Renal cortex interstitium (tissue), 15 donors: ENCODE measurements at places on chromosomes 2 and 18. TPM values are rescaled to one million over a fixed set of nuclear protein-coding genes. Genes with fewer than 3 reads are reported as not detected.

- DNase-seq: no peak
Measured at GRCh38 chr2:134670955-134671354, 47.8 kb downstream of the TMEM163 start.

DNA sequence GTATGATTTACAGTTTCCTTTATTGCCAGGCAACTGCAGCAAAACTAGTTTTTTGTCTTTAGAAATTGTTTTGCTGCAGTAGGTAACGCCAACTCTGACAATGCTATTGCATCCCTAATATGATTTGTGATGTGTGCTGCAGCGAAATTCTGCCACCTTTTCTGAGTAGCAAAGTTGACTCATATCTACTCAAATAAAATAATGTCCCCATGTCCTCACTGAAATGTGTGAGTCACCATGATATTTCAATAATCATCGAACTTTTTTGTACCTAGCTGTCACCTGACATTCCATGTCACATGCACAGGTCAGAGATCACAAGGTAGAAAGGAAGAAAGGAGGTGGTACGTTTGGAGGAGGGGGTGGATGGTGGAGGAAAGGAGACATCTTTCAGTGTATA lies 205.0 kb downstream of the RAD51AP2 start:
- no peak for DNase-seq

DNA sequence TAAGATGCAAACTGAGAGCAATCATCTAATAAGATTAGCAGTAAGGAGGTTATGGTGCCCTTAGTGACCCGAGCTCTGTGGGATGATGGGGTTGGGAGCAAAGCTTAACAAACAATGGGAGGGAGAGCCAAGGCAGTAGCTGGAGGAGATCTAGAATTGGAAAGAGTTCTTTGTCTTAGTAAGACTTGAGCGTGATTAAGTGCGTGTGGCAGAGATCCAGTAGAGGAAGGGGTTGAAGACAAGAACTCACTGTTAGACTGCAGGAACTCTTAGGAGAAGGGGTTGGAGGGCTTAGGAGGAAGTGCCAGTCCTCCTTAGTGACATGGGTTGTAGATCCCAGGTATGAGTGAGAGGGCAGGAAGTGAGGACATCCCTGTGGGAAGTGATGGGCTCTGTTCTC lies 184.7 kb downstream of the GFPT1 start:
- no peak for DNase-seq

GRCh38 chr2:157936406-157936805 lies 60.3 kb upstream of the ACVR1 start:
- no peak for DNase-seq

The ACVR1C gene
- 0.23 TPM for polyA plus RNA-seq

The TMEM247 gene
- polyA plus RNA-seq: not detected

DNA sequence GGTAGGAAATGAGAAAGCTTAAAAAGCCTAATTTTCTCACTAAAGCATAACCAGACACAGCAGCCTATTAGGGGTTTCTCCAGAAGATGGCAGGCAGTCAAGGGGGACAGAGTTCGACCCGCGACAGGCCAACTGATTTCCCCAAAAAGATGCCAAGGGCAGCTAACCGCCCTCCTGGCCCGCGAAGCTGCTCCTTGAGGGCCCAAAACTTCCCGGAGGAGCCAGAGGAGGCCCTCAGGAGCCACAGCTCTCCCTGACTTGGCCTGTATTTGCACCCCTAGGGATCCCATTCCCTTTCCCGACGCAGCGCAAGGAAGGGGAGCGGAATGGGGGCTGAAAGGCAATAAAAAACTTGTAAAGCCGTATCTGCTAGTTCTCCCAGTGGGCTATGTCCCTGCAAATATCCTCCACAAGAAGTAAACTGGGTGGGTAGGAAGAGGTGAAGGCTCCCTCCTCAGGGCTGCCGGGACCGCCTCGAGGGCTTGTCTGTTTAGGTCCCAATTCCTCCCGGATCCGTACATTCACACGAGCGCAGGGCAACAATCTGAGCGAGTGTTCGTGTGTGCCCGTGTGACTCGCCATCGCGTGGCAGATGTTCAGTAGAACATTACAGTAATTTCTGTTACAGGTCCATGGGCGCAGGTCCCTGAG lies 756 bp upstream of the NAGK start:
- no peak for DNase-seq

- no peak for DNase-seq
Measured at GRCh38 chr2:60861736-60862135, 19.6 kb upstream of the REL start.

GRCh38 chr18:56900195-56901094 lies 246.4 kb upstream of the BOD1L2 start:
- no peak for DNase-seq

DNA sequence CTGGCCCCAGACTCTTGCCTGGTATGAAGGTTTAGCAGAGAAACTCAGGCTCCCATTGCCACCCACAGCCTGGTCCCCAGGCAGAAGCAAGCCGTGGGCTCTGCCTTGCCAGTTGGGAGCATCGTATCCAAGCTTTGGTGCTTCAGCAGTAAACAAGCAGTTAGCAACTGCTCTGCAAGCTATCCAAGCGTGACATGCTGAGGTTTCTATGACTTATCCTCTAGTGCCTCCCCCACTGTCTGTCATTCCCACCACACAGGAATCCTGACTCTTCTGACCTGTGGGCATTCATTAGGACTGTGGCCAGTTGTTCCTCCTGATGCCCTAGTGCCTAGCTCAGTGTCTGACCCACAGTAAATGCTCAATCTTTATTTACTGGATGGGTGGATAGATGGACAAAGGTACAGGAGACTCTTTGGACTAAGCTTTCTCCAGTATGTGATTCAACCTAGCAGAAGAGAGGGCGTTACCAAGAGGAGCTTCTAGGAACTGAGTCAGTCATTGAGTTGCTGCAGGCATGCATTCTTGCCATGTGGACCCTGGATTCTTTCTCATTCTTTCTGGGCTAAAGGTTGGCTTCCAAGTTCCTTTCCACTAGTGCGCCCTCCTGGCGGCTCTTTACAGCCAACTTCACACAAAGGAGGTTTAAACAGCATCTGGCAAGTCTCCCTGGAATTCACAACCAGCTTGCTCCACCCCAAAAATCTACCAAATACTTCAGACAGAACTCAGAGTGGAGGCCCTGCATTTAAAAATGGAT lies 40.6 kb upstream of the MRPL19 start:
- DNase-seq: no peak

DNA sequence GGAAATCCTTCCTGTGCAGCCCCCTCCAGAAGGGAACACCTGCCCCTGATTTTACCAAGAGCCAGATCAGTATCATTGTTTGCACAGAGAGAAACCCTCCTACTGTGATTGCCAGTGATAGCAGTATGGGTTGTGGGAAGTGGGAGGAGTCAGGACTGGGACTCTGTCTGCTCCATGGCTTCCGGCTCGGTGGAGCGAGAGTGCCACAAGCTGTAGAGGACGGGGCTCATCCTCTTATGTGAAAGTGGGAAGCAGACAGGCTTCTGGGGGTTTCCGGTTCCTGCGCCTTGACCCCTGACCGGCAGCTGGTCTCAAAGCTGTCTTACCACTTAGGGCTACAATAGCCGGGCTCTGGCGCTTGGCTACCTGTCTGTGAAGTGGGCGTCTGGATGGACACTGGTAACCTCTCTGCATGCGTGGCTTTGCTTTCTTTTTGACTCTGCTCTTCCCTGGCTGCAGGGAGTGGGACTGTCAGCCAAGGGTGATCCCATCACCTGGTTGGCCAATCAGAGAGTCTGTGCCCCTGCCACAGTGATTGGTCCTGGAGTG lies 79.7 kb downstream of the BCL2L11 start:
- DNase-seq: no peak

DNA sequence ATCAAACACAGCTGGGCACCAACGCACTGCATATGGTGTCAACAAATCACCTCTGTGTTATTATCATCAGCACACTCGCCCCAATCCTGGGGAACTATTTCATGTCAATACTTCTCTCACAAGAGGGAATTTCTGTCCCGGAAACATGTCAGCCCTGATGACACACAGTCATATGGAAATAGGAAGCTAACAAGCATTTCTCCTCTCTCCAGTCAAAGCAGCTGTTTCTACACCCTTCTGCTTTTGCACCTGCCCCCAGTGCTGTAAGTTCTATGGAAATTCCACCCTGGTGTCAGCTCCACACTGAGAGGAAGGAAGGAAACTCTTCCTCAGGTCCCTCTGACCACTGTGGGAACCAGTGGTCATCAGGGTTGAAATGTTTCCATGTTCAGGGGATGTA lies 447.6 kb upstream of the ID2 start:
- DNase-seq: no peak

The C2orf66 gene
- polyA plus RNA-seq: 0.71 TPM

DNA sequence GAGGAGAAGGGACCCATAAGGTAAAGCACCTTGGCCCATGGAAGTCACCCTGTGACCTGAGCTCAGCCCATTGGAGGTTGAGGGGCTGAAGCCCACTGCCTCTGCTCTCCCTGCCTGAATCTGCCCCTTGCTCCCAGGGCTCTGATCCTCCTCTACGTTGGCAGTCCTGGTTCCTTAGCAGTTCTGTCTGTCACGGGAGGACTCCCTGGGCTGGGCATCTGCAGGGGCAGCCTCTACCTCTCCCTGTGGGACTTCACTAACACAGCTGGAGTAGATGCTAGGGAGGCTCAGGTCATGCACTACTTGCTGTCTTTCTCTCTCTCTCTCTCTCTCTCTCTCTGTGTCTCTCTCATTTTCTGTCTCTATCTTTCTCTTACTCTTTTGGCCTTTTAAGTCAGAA lies 8.7 kb downstream of the GYPC start:
- no peak for DNase-seq

The BMP10 gene
- polyA plus RNA-seq: not detected

DNA sequence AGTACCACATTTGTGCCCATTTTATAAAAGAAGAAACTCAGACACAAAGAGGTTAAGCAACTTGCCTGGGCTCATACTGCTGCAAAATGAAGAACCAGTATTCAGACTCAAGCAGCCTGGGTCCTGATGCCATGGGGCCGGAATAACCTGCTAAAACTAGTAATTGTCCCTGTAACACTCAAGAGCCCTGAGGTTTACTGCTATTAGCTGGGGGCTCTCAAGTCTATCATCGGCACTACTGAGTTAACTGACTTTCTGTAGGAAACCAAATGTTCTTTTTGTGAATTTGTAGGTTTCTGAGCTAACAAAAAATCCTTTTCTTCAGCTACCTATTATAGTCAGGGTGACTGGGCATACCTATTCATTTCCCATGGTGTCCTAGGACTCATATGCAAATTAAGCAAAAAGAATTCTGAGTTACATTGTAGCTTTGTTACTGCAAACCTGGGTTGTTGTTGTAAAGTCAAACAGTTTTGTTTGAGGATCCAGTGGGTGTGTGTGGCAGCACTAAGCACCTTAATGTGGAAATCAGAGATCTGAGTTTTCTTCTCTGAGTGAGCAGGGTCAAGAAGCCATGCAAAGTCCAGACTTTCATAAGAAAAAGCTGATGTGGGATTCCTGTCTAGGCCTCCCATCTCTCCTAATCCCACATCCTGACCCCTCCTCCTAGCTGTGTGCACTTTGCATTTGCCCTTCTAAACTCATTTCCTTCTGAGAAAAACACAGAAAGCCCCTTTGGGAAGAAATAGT lies 72.4 kb upstream of the TNP1 start:
- no peak for DNase-seq

- no peak for DNase-seq
Measured at GRCh38 chr2:12709207-12709522, 7.6 kb upstream of the TRIB2 start.

- no peak for DNase-seq
Measured at GRCh38 chr2:19859565-19859964, 42.2 kb downstream of the TTC32 start.

The CASP10 gene
- polyA plus RNA-seq: 12.6 TPM

The RGPD4 gene
- polyA plus RNA-seq: not detected
